Calu3 (cell line): ENCODE measurements at places on chromosomes 16 and 17.
A peak's percentile ranks its signal among the peaks of the same experiment; 100 is the strongest.

DNA sequence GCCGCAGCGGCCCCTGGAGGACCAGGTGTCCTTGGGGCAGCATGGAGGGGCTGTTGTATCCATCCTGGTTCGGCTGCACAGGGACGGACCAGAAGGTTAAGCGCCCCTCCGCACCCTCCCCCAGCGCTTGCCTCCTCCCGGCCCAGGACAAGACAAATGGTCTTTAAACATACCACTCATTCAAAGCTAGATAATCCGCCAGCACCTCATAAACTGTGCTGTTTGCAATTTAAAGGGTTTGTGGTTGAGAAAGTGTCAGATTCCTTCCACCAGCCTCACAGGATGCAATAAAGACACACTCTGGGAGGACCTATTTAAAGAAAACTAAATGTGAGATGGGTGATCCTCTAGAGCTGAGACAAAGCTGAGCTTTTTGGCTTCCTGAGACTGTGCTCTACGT is 426.2 kb upstream of the EEF2KMT start:
- DNase-seq: no peak

DNA sequence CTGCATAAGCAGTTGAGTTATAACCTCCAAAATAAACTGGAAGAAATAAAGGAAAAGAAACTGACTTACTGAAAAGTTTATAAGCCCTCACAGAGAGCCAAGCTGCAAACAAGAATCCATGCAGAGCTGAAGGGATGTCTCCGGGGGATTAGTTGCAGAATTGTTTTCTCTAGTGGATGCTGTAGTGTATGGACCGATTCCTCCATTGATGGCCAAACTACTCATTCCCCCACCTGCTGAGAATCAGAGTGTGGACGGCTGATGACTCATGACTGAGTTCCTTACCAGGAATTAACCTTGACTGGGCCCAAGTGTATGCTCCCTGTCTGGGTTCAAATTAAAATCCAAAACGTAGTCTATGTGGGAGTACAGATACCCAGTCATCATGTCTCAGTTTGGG is 93.9 kb upstream of the CDH8 start:
- no peak for DNase-seq

GRCh38 chr16:5852151-5852550 is 754.6 kb upstream of the EEF2KMT start:
- DNase-seq: peak; percentile 3

- peak; percentile 29 for DNase-seq
Measured at GRCh38 chr16:31181102-31181830, 1.3 kb downstream of the FUS start.

- no peak for DNase-seq
Measured at GRCh38 chr16:11289202-11289601, 8.1 kb upstream of the PRM1 start.

- peak; percentile 4 for DNase-seq
Measured at GRCh38 chr17:56597495-56597990, 4.0 kb downstream of the NOG start.

DNA sequence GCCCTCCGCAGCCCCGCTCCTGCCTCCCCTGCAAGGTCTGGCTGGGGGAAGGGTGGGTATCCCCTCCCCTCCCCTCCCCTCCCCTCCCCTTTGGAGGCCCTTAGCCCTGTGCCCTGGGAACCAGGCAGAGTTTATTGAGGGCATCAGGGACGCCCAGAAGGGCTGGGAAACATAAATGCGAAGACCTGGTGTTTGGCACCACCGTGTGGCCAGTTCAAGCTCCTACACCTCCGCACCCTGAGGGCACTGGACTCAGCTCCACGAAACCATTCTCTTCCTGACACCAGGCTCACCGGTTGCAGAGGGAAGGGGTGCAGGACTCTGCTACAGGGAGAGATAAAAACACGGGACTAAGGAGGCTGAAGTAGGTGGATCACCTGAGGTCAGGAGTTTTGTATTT is 1.0 kb upstream of the AIPL1 start:
- peak; percentile 59 for DNase-seq

DNA sequence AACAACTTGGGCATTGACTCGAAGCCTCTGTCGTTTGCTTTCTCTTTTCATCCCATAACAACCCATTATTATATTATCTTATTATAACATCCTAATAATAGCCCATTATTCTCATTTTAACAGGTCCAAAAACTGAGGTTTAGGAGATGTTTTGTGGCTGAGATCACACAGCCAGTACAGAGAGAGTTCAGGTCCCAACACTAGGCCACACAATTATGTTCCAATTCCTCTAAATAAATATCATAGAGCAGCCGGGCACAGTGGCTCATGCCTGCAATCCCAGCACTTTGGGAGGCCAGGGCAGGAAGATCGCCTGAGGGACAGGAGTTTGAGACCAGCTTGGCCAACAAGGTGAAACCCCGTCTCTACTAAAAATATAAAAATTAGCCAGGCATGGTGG is 40.3 kb upstream of the KIFC3 start:
- no peak for DNase-seq

DNA sequence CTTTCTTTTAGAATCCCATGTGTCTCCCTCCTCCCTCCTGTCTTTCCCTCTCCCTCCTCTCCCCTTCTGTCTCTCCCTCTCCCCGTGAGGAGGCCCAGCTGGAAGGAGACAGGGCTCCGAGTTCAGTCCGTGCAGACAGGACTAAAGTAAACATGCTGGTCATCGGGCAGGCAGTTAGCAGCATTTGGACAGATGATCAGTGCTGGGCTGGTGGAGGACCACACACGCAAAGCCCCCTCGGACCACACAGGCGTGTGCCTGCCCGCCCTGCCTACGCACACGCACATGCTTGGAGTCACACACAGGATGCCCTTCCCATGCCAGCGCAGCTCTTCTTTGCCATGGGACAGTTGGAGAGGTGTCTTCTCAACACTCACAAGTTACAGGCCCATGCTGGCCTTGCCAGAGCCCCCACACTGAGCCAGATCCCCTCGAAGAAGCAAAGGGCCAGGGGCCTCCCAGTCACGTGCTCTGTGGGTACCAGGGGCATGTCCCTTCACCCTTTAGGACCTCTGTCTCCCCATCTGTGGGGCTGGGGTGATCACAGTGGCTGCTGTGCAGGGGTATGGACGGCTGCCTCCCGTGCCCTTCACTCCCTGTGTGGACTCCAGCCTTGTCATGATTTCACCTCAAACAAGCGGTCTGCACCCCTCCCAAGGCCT is 215.7 kb upstream of the FOXF1 start:
- DNase-seq: no peak

GRCh38 chr16:31519759-31520431 is 7.8 kb upstream of the AHSP start:
- DNase-seq: no peak

- DNase-seq: peak; percentile 50
Measured at GRCh38 chr16:55668340-55669281, 12.8 kb downstream of the SLC6A2 start.

GRCh38 chr17:44086364-44087311 is 16.1 kb downstream of the G6PC3 start:
- peak; percentile 54 for DNase-seq
